ENCODE measurements at places on chromosomes 1 and 21. TPM values are rescaled to one million over a fixed set of nuclear protein-coding genes. Genes with fewer than 3 reads are reported as not detected.

- H3K36me3 ChIP-seq = no peaks in the 10 kb centered on the region
- H3K4me1 ChIP-seq = peaks cover 1% of the 10 kb centered on the region
- H3K27ac ChIP-seq = peak overlapping the region; percentile 15
- peaks cover 55% of the 10 kb centered on the region for H3K27me3 ChIP-seq
- no peak overlapping the region for H3K4me3 ChIP-seq
Measured at GRCh38 chr1:28160782-28161266, 15.7 kb downstream of the PTAFR start.

The FAM167B gene
- total RNA-seq = 0.58 TPM

GRCh38 chr1:195866781-195867222, 741.4 kb downstream of the KCNT2 start:
- DNase-seq = no peak
- H3K4me3 ChIP-seq = no peak overlapping the region
- H3K4me1 ChIP-seq = no peaks in the 10 kb centered on the region
- H3K27me3 ChIP-seq = no peaks in the 10 kb centered on the region
- H3K36me3 ChIP-seq = no peaks in the 10 kb centered on the region
- no peak overlapping the region for H3K27ac ChIP-seq

DNA sequence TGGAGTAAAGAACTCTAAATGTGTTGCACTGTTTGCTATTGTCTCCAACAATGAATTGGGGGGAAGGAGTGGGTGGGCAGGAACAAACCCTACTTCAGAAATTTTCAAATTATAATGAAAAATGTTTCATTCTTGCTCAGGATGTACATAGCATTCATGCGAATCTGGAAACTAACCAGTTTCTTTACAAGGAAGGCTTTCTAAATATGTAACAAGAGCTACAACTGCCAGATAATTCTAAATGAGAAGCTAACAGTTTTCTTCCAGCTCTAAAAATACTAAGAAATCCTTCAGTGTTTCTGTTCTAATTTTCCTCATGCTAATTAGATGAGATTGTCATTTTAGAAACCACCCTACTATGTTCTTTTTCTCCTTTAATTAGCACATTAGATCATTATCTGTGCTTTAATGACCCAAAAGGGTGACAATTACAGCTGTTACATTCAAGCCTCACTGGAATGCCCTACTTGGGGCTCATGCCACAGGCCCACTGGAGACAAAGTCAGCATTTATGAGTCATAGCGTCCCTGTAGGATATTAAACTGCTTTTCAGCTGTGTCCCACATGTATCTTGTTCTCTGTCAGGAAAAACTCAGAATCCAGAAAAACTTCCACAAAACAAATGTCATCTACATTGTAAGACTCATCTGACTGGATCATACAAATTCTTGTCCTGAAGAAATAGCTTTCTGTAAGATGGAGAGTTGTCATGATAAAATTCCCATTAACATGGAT, 804.6 kb upstream of the CXADR start:
- H3K4me1 ChIP-seq = no peaks in the 10 kb centered on the region
- no peak overlapping the region for H3K27ac ChIP-seq
- H3K27me3 ChIP-seq = no peaks in the 10 kb centered on the region
- H3K36me3 ChIP-seq = no peaks in the 10 kb centered on the region
- H3K4me3 ChIP-seq = no peak overlapping the region
- no peak for DNase-seq

The CHAF1B gene
- 25.6 TPM for total RNA-seq

DNA sequence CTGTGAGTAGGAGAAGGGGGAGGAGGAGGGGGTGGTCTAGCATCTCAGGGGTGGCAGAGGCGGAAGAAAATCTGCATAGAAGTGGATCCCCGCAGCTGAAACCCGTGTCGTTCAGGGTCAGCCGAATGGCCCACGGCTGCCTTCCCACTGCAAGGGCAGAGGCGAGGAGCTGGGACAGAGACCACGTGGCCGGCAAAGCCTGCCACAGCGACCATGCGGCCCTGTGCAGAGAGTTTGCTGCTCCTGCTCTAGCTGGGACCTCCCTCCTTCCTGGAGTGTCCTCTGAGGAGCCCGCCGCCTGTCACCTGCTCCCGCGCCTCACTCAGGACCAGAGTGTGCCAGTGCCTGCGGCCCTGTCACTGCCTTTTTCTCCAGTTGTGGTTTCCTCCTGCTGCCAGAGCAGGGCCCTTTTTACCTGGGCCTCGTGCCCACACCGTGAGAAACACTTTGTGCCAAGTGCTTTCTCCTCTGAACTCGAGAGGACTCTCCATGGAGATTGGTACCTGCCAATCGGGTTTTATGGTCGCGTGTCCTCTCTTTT, 5.4 kb upstream of the TRPM2 start:
- H3K27me3 ChIP-seq = peaks cover 24% of the 10 kb centered on the region
- H3K36me3 ChIP-seq = no peaks in the 10 kb centered on the region
- peaks cover 18% of the 10 kb centered on the region for H3K4me1 ChIP-seq
- no peak for DNase-seq
- no peak overlapping the region for H3K27ac ChIP-seq

GRCh38 chr1:200172311-200172710, 144.8 kb downstream of the NR5A2 start:
- DNase-seq = no peak
- no peaks in the 10 kb centered on the region for H3K36me3 ChIP-seq
- no peak overlapping the region for H3K27ac ChIP-seq
- H3K4me1 ChIP-seq = peaks cover 2% of the 10 kb centered on the region
- H3K4me3 ChIP-seq = no peak overlapping the region

The SIPA1L2 gene
- 0.77 TPM for total RNA-seq

DNA sequence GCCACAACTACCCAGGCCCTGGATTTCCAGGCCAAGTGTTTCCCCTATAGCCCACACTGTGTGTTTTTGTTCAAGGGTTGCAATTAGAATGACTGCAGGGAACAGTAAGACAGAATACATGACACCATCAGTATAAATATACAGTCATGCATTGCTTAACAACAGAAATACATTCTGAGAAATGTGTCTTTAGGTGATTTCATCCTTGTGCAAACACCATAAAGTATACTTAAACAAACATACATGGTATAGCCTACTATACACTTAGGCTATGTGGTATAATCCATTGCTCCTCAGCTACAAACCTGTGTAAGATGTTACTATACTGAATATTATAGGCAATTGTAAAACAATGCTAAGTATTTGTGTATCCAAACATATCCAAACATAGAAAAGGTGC, 7.5 kb upstream of the SLC44A5 start:
- peaks cover 10% of the 10 kb centered on the region for H3K4me1 ChIP-seq
- peaks cover 54% of the 10 kb centered on the region for H3K27me3 ChIP-seq
- DNase-seq = no peak
- no peaks in the 10 kb centered on the region for H3K36me3 ChIP-seq
- H3K4me3 ChIP-seq = no peak overlapping the region
- no peak overlapping the region for H3K27ac ChIP-seq

GRCh38 chr1:25106976-25107642, 125.2 kb downstream of the SYF2 start:
- peaks cover 30% of the 10 kb centered on the region for H3K4me1 ChIP-seq
- H3K27ac ChIP-seq = no peak overlapping the region
- H3K27me3 ChIP-seq = peaks cover 12% of the 10 kb centered on the region

GRCh38 chr1:1832820-1833219, 54.5 kb upstream of the NADK start:
- DNase-seq = no peak
- H3K4me3 ChIP-seq = no peak overlapping the region
- no peaks in the 10 kb centered on the region for H3K27me3 ChIP-seq
- peaks cover 31% of the 10 kb centered on the region for H3K36me3 ChIP-seq

The AADACL4 gene
- total RNA-seq = not detected

GRCh38 chr1:161994175-161994668, 29.4 kb downstream of the OLFML2B start:
- no peak for DNase-seq
- H3K36me3 ChIP-seq = no peaks in the 10 kb centered on the region
- no peaks in the 10 kb centered on the region for H3K27me3 ChIP-seq
- H3K27ac ChIP-seq = no peak overlapping the region
- H3K4me3 ChIP-seq = no peak overlapping the region

DNA sequence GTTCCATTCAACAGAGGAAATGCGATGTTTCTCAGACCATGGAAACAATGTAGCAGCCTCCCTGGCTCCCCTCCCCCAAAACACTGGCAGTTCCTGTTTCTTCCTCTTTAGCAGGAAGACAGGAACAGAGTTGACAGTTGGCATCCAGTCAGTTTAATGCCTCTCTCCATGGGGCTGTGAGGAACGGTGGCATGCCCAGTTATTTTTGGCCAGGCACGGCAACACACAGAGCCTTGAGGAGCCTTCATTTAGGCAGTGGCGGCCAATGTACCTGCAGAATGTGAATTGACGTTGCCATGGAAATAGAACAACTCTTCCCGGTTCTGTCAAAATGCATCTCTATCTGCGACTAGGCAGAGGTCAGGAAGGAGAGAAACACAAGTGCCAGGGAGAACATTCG, 330.6 kb downstream of the DSCAM start:
- DNase-seq = no peak
- no peak overlapping the region for H3K4me3 ChIP-seq
- no peaks in the 10 kb centered on the region for H3K27me3 ChIP-seq
- H3K36me3 ChIP-seq = no peaks in the 10 kb centered on the region

DNA sequence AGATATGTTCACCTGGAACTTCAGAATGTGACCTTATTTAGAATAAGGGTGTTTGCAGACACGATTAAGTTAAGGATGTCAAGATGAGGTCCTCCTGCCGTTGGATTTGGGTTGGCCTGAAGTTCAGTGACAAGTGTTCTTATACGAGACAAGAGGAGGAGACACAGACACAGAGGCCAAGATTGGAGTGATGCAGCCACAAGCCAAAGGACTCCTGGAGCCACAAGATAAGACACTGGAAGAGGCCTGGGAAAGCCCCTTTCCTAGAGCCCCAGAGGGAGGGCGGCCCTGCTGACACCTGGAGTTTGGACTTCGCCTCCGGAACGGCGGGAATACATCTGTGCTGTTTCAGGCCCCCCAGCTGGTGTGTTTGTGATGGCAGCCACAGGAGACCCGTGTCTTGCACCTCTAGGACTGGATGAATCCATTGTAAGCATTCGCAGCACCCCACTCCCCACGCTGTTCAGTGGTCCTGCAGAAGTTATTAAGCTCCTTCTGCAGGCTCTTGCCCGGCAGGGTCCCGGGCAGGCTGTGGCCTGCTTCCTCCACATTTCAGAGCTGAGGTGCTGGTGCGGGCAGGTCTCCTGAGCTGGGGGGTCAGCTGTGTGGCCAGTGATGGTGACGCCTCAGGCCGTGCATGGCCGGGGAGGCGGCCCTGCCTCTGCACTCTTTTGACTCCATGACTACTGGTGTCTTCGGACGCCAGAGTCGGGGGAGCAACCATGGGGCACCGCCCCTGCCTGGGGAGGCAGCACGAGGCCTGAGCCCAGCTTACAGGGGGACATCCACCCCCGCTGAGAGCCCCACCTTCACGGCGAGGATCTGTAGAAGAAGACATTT, 34.6 kb downstream of the UMODL1 start:
- peaks cover 20% of the 10 kb centered on the region for H3K4me1 ChIP-seq
- no peak overlapping the region for H3K4me3 ChIP-seq
- peaks cover 18% of the 10 kb centered on the region for H3K27me3 ChIP-seq
- no peaks in the 10 kb centered on the region for H3K36me3 ChIP-seq
- no peak for DNase-seq

- no peaks in the 10 kb centered on the region for H3K36me3 ChIP-seq
- H3K4me1 ChIP-seq = no peaks in the 10 kb centered on the region
- no peak overlapping the region for H3K4me3 ChIP-seq
- H3K27ac ChIP-seq = no peak overlapping the region
- peaks cover 2% of the 10 kb centered on the region for H3K27me3 ChIP-seq
Measured at GRCh38 chr1:54009406-54009805, 8.6 kb downstream of the LDLRAD1 start.

DNA sequence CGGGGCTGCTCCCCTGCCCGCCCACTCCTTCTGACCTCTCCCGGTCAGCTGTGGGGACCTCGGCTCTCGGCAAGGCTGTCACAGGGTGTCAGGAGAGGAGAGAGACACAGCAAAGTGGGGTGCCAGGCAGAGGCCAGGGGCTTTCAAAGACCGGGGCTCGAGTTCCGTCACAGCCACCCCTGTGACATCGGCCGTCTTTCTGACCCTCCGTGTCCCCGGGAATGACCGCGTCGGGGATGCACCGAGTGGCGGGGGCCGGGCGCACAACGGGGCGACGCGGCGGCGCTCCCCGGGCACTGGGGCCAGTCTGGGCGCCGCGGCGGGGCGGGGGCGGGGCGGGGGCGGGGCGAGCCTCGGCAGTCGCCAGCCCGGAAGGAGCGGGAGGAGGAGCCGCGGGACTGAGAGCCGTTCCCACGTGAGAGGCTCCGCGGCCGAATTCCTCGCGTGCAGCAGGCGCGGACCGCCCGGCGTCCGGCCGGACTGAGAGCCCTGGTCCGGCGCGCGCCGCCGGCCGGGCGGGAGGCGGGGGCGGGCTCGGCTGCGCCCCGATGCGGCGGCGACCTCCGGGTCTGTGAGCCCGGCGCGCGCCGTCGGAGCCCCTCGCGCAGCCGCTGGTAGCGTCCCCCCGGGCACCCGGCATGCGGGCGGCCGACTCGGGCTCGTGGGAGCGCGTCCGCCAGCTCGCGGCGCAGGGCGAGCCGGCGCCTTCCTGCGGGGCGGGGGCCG, 229.7 kb upstream of the TMEM51 start:
- no peaks in the 10 kb centered on the region for H3K36me3 ChIP-seq
- peak overlapping the region; percentile 59 for H3K4me3 ChIP-seq
- H3K4me1 ChIP-seq = peaks cover 8% of the 10 kb centered on the region
- H3K27me3 ChIP-seq = peaks cover 40% of the 10 kb centered on the region
- DNase-seq = peak; percentile 50
- H3K27ac ChIP-seq = no peak overlapping the region

GRCh38 chr1:221810406-221810805, 68.5 kb upstream of the DUSP10 start:
- no peak overlapping the region for H3K27ac ChIP-seq
- no peak overlapping the region for H3K4me3 ChIP-seq
- H3K4me1 ChIP-seq = peaks cover 22% of the 10 kb centered on the region
- peaks cover 12% of the 10 kb centered on the region for H3K36me3 ChIP-seq
- no peaks in the 10 kb centered on the region for H3K27me3 ChIP-seq
- no peak for DNase-seq

GRCh38 chr21:16608209-16608830, 878.5 kb downstream of the USP25 start:
- no peaks in the 10 kb centered on the region for H3K27me3 ChIP-seq
- no peak for DNase-seq
- no peak overlapping the region for H3K27ac ChIP-seq
- H3K36me3 ChIP-seq = no peaks in the 10 kb centered on the region

The FCRL6 gene
- not detected for total RNA-seq

- peaks cover 11% of the 10 kb centered on the region for H3K36me3 ChIP-seq
- peaks cover 40% of the 10 kb centered on the region for H3K4me1 ChIP-seq
- peak; percentile 45 for DNase-seq
- peak overlapping the region; percentile 19 for H3K4me3 ChIP-seq
- no peak overlapping the region for H3K27ac ChIP-seq
Measured at GRCh38 chr1:1212780-1213344, 1.1 kb downstream of the TNFRSF4 start.

DNA sequence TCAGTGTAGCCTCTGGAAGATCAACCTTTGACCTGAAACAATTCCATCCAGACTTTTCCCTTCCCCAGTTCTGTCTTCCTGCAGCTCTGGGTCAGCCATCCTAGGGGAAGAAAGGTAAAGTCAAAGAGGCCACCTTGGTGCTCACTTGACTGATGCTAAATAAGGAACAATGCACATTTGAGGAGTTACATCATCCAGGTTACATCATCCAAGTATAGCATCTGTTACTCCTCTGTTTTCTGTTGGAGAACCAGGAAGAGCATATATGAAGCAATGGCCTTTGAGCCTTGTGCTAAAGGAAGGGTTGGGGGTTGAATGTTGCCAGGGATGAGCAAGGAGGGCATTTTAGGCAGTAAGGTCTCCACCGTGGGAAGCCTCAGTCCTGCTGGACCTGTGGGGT, 3.1 kb upstream of the DSCAM start:
- H3K4me3 ChIP-seq = no peak overlapping the region
- no peaks in the 10 kb centered on the region for H3K36me3 ChIP-seq
- no peak overlapping the region for H3K27ac ChIP-seq
- no peaks in the 10 kb centered on the region for H3K4me1 ChIP-seq
- H3K27me3 ChIP-seq = peaks cover 22% of the 10 kb centered on the region
